ENCODE measurements at places on chromosomes 6 and 20. TPM values are rescaled to one million over a fixed set of nuclear protein-coding genes. Genes with fewer than 3 reads are reported as not detected.

The SIRPB2 gene
- total RNA-seq, result 1.00 TPM

The CDH4 gene
- 19.3 TPM for total RNA-seq

The OPN5 gene
- total RNA-seq, result not detected

The HS3ST5 gene
- total RNA-seq, result 7.4 TPM

The ELOVL4 gene
- 29.2 TPM for total RNA-seq

The TMEM74B gene
- total RNA-seq, result 6.4 TPM

The RBPJL gene
- not detected for total RNA-seq

The XKR7 gene
- 20.0 TPM for total RNA-seq

The PLEKHG1 gene
- 45.2 TPM for total RNA-seq

The ID4 gene
- 118 TPM for total RNA-seq

The OR2J3 gene
- not detected for total RNA-seq

The TAP2 gene
- 4.4 TPM for total RNA-seq

The ATP6V1G2 gene
- 48.2 TPM for total RNA-seq

The PACRG gene
- 7.2 TPM for total RNA-seq

The ADAM33 gene
- 6.3 TPM for total RNA-seq

The TRIM40 gene
- not detected for total RNA-seq

The BPIFA1 gene
- total RNA-seq, result not detected

The SLC17A1 gene
- total RNA-seq, result not detected

The EDN3 gene
- total RNA-seq, result 1.2 TPM

The SRMS gene
- total RNA-seq, result not detected

The SPTLC3 gene
- total RNA-seq, result 2.4 TPM

The TGM3 gene
- total RNA-seq, result 0.27 TPM

The PPP1R3G gene
- 1.00 TPM for total RNA-seq

The RSPO3 gene
- 7.4 TPM for total RNA-seq

The AVP gene
- not detected for total RNA-seq

The RAB44 gene
- not detected for total RNA-seq

The FAM162B gene
- total RNA-seq, result 1.4 TPM

The MCHR2 gene
- 0.91 TPM for total RNA-seq

The RBM12 gene
- total RNA-seq, result 79.5 TPM

The FAM184A gene
- 30.4 TPM for total RNA-seq

The CCR6 gene
- not detected for total RNA-seq

The TRDN gene
- 0.09 TPM for total RNA-seq

The SMPDL3A gene
- total RNA-seq, result 11.3 TPM

The HLA-DOA gene
- total RNA-seq, result 1.1 TPM

The HNF4A gene
- 0.09 TPM for total RNA-seq

The LIN28B gene
- 2.3 TPM for total RNA-seq

The ZC2HC1B gene
- not detected for total RNA-seq

The PRSS16 gene
- total RNA-seq, result not detected

The CRISP3 gene
- not detected for total RNA-seq

The SLC13A3 gene
- 9.8 TPM for total RNA-seq

The ZSCAN16 gene
- total RNA-seq, result 12.8 TPM

The DNMT3B gene
- 9.3 TPM for total RNA-seq
